Stimulated activated CD8-positive, alpha-beta memory T cell treated with anti-CD3 and anti-CD28 coated beads, Interleukin-15, amount 100 ng/mL, for 1 hour (primary cell): ENCODE measurements at places on chromosomes 6 and 20.
A peak's percentile ranks its signal among the peaks of the same experiment; 100 is the strongest.

DNA sequence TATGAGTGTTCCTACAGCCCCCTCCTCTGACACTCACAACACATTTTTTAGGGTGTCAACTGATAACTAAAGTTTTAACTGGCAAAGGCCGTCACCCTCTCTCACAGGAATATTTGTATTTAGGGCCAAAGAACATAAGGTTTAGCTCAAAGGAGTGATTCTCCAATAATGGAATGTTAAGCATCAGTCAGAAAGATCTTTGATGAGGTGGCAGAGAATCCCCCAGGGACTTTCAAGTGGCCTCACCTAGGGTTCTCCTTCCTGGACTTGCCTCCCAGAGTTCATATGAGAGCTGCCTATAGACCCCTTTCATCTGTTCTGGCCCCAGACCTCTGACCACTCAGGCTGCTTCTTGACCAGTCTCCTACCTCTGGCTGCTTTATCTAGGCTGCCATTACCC, 7.4 kb upstream of the SCUBE3 start:
- no peak for DNase-seq

DNA sequence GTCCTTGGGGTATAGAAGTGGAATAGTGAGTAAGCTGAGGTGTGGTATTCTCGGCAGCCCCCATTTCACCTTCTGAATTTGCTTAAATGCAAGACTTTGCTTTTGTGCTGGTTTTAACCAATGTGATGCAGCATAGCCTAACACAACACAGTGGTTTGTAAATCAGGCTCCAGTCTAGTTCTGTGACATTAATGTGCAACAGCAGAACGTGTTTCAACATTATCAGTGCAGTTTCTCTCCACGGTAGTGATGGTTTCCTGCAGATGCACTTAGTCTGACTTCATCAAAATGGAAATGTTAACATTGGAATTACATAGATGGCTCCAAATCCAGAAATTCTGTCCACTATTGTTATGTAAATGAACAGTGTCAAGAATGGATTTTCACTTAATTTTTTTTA, 139.5 kb downstream of the ZFAND3 start:
- no peak for DNase-seq

DNA sequence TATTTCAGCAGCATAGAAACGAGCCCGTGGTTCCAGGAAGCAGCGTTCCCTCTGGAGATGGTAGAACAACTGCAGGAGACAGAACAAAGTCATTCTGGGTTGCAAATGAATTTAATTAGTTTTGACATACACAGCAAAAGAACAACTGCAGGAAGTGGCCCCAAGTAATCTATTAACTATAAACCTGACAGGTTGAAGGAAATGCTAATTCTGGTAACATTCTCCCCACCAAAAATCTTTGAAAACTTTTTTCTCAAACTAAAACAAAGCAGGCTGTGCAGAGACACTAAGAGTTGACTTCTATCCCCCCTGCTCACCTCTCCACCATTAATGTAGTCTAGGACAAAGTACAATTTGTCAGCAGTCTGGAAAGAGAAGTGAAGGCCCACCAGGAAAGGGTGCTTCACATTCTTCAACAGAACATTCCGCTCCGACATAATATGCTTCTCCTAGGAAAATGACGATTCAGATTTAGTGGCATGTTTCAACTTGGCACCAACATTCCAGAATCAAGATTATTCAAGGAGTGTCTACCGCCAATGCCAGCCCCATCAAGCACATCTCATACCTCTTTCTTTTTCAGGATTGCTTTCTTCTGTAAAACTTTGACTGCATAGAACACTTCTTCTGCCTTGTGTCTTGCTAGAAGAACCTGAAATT, 120.4 kb upstream of the SLC2A12 start:
- DNase-seq, result no peak

DNA sequence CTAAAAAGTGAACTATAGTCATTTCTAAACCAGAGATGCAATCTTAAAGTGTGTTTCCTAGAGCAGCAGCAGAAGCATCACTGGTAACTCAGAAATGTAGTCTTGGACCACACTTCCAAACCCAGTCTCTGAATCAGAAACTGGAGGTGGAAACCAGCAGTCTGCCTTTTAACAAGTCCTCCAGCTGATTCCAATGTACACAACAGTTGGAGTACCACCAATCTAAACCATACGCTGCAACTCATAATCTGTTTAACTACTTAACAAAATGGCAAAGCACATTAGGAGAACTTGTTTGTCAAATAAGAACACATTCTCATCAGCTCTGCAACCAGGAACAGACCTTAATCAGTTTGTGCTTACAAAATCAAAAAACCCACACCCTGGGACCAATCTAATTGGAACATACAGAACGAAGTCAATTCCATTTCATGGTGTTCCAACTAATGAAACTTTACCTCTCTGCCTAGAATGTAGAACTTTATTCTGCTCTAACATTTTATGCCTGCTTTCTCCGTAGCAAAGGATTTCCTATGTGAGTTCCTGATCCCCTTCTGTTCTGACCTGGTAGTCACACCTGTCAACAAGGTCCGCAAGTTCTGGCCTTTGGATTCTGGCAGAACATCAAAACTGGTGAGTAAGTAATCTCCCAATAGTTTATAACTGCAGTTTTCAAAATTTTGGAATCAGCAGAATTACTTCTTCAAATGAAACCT, 390.4 kb downstream of the HTR1B start:
- no peak for DNase-seq

GRCh38 chr6:68657374-68658139, 22.5 kb downstream of the ADGRB3 start:
- no peak for DNase-seq

DNA sequence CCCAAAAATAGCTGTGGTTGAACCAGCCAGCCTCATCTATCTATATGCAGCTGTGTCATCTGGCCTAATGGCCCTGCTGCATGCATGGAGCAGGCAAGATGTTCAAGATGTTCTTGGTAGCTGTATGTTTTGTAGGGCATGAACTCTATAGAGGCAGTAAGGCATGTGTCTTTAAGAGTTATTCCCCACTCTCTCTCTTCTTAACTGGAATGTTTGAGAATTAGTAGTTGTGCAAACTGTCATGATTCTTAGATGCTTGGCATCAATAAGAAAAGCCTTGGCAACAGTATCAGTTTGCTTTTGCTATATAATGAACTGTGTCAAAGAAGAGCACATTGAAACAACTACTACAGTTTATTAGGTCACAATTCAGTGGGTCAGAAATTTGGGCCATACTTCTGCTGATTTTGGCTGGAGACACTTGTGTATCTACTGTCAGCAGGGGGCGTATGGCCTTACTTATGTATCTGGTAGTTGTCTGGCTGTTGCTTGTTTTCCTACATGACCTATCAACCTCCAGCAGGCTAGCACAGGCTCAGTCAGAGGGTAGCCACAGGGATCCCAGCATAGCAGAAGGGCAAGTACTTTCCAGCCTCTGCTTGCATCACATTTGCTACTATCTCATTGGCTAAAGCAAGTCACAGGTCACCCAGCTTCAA, 56.1 kb upstream of the LAMP5 start:
- no peak for DNase-seq

DNA sequence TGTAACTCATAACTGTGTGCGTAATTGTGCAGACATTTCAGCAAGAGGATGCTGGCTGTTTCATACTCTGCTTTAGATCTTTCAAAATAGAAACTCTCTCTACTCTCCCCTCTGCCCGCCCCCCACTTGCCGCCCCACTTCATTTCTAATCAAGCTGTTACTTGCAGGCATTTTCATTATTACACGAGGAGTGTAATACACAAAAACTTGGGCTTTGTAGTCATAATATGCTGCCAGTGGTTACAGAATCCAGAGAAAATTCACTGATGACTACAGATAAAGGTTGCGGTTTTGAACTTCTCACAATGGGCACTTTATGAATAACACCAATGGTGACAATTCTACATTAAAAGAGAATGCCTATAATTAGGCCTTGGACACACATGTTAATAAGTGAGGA, 194.0 kb upstream of the POU3F2 start:
- no peak for DNase-seq

- peak; percentile 69 for DNase-seq
Observed at GRCh38 chr6:36765594-36766398, 68.2 kb downstream of the RAB44 start.

- no peak for DNase-seq
Observed at GRCh38 chr6:109894181-109894580, 83.9 kb upstream of the GPR6 start.

GRCh38 chr20:48128436-48128835, 343.2 kb upstream of the SULF2 start:
- no peak for DNase-seq
